ENCODE measurements at places on chromosomes 2 and 18. TPM values are rescaled to one million over a fixed set of nuclear protein-coding genes. Genes with fewer than 3 reads are reported as not detected.

DNA sequence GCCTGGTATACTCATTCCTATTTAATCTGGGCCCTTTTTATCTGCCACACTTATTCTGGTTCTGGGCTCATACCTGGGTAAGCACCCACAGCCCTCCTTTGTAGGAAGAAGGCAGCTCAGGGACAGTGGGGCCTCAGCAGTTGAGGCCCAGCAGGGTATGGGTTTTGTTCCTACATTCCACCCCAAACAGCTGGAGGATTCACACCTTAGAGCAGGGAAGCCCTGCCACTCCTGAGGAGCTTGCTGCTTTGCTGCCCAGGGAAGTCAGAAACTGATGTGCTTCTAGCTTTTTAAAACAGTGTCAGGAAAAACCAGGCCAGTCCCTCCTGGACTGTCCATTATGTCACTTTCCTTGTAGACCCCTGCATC, 1.2 kb upstream of the LBX2 start:
- DNase-seq, result no peak

GRCh38 chr2:188607501-188607900, 315.8 kb downstream of the GULP1 start:
- no peak for DNase-seq

GRCh38 chr2:18578033-18578432, 11.3 kb downstream of the NT5C1B start:
- no peak for DNase-seq

DNA sequence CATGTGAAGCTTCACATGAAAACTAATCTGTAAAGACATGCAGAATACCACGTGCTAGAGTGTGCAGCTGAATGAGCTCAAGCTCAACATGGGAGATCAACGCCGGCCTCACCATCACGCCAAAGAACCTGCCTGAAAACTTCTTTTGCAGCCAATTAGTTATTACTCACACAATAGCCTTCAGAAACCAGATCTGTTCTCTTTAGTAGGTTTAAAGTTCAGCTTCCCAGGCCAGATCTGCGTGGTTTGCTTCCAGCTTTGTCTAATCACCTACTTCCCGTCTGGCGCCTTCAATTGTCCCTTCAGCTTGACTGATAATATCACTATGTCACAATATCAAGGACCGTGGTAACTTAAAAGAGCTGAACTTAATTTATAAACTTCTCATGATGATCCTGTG, 68.0 kb upstream of the ZNF236 start:
- DNase-seq, result no peak

GRCh38 chr18:25261768-25262167, 90.2 kb downstream of the ZNF521 start:
- no peak for DNase-seq

DNA sequence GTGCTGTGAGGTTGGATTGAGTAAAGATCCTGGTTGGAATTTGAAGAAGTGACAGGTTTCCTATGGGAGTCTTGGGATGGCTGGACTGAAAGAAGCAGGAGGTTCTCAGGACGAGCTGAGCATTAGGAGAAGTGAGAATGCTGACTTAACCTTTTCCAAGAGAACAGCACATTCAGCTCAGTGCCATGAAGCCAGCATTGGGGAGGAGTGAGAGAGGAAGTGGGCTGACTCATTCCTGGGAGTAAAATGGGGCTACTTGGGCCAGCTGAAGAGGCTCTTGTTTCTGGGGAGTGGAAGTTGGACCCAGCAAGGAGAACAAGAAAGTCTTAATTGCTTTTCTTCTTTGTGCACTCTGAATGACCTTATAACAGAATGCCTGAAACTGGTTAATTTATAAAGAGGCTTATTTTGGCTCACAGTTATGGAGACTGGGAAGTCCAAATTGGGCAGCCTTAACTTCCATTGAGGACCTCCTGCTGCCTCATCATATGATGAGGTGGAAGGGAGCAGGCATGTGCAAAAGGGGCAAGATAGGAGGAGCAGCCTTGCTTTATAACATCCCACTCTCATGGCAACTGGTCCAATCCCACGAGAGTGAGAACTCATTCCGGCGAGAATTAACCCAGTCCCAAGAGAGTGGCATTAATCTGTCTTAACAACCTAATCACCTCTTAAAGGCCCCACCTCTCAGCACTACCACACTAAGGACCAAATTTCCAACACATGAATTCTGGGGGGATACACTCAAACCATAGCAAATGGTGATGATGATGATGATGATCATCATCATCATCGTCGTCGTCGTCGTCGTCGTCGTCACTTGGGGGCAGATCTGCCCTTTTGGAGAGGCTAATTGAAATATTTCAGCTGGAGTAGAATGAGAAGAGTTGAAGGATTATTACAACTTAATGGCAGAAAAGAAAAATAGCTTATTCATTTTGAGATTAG, 26.1 kb downstream of the DGUOK start:
- no peak for DNase-seq

GRCh38 chr18:47163241-47163640, 12.9 kb downstream of the IER3IP1 start:
- peak; percentile 21 for DNase-seq

The HOXD4 gene
- total RNA-seq, result not detected

The TET3 gene
- 10.5 TPM for total RNA-seq

The RTKN gene
- 1.4 TPM for total RNA-seq

All from activated CD4-positive, alpha-beta memory T cell treated with anti-CD3 and anti-CD28 coated beads for 36 hours (primary cell).